ENCODE measurements at places on chromosomes 12 and 14. TPM values are rescaled to one million over a fixed set of nuclear protein-coding genes. Genes with fewer than 3 reads are reported as not detected.

GRCh38 chr12:13147688-13148484, 44.4 kb upstream of the GSG1 start:
- no peak for DNase-seq

GRCh38 chr12:52713960-52714886, 10.9 kb upstream of the KRT77 start:
- peak; percentile 65 for DNase-seq

Gene SOAT2
- not detected for total RNA-seq

Gene PTGDR
- total RNA-seq = 0.11 TPM
